ENCODE measurements at places on chromosomes 13 and 19.

DNA sequence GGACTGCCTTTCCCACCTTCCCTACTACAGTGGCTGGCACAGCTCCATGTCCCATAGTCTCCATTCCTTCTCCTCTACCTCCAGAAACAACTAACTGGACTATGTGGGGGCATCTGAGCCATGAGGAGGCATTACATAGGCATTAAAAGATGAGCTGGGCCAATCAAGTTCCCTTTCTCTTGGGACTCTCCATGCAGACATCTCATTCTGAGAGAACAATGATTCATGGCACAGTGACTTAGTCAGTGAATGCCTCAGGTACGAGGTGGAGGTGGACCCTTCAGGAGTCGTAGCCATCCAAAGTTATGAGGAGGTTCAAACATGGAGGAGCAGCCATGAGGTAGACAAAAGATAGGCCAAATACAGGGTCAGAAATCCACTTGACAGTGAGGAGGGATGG is 70.0 kb downstream of the GPC6 start:
- DNase-seq, result no peak

- DNase-seq, result no peak
Observed at GRCh38 chr13:96091164-96092117, 1.5 kb downstream of the HS6ST3 start.

DNA sequence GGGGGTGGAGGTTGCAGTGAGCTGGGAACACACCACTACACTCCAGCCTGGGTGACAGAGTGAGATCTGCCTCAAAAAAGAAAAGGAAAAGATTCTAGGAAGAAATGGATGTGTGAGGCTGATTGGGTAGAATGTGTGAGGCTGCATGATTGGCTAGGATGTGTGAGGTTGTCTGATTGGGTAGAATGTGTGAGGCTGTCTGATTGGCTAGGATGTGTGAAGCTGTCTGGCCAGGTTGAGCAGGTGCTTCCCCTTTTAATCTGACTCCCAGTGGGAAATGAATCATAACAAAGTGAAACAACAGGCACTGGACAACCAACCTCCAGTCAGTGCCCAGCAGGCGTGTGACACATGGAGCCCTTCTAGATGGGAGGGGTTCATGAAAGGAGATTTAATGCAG is 14.7 kb downstream of the C13orf46 start:
- no peak for DNase-seq

DNA sequence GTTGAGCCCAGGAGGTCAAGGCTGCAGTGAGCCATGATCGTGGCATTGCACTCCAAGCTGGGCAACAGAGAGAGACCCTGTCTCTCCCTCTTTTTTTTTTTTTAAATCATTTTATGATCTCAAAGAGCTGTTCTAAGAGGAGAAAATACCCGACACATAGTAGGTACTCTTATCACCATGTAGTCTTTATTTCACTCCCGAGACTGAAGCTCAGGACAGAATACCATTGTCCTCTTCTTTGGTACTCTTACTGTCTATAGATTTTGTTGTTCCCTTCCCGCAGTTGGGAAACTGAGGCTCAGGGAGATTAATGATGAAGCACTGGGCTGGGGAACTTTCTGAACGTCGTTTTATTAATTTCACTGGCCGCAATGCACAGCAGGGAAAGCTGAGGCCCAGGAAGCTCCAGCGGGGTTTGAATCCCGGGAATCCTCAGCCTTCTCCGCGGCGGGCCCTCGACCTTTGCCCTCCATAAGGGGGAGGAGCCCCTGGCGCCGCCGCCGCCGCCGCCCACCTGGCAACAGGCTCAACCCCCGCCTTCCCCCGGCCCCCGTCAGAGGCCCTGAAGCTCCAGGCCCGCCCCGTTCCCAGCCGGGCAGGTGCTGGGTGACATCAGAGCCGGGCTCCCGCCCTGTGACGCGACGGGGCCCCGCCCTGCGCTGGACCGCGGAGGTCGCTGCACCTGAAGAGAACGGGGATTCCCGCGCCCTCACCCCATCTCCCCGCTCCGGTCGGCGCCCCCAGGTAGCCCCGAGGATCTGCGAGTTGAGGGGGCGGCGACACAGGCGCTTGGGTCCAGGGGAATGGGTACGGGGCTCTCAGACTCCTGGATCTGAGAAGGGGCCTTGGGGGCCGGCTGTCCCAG is 1.6 kb downstream of the MYH14 start:
- no peak for DNase-seq

DNA sequence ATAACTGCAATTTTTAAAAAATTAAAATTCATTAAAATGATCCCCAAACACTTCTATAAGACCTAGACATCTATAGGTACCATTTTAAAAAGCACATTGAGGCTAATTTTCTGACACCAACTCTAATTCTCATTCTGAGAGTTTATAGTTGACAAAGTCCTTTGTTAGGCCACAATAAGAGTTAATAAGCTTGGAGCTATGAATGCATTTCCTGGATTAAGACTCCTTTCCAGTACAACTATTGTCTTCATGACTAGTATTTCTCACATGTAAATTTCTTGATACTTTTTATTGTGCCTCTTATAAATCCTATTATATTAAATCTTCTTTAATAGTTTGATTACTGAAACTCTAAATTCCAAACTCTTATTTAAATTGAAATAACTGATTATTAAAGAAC is 340.8 kb downstream of the KLF12 start:
- DNase-seq, result no peak

GRCh38 chr13:20873348-20873747 is 29.2 kb downstream of the XPO4 start:
- DNase-seq, result no peak

DNA sequence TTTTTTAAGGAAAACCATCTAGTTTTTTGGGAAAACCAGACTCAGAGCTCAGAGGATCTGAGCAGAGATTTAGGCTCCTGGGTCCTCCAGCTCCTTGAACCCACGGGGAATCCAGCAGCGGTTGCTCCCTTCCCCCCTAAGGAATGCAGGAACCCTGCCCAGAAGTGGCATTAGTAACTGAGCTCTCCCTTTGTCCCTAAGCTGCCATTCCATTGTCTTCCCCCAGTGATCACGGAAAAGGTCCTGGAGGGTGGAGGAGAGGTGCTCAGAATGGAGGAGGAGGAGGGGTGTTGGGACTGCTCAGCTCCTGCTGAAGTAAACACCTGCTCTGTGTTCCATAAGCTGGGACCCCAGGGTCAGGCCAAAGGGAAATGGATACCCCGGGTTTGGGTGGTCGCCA is 16.8 kb upstream of the OR1M1 start:
- no peak for DNase-seq

DNA sequence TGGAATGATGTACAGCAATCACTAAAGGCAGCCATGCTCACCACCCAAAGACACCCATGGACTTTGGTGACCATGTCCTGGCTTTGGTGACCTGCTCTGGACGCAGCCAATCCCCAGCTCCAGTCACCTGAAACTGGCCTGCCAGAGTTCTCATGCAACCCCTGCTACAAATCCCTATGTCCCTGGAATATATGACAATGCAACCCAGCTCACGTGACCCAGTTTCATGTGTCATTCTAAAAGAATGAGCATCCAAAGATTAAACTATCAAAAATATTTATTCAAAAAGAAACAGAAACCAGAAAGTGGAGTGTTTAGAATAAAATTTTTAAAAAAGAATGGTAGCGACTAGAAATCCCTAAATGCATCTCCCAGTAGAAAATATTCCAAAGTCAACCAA is 203.3 kb upstream of the IRS2 start:
- DNase-seq, result no peak

DNA sequence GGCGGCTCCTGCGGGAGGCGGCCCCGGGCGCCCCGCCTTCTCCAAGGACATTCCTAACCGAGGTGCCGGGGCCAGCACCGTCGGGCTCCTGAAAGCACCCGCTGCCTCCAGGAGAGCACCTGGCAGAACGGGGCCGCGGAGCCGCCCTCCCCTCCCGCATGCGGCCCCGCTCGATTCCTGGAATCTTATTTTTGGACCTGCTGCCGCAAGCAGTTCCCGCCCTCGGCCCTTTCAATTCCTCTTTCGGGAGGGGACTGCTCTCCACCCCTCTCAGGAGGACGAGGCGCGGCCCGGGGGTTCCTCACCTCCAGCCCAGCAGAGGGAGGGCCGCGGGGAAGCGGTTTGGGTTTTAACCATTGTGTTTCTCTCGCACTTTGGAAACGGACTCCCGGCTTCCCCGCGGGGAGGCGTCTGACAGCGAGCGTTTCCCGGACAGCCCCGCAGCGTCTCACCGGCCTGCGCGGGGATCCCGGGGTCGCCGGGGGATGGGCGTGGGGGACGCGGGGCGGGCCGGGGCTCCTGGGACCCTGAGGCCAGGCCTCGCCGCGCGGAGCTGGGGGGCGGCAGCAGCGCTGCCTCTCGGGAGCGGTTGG is 849 bp downstream of the GAS6 start:
- no peak for DNase-seq

DNA sequence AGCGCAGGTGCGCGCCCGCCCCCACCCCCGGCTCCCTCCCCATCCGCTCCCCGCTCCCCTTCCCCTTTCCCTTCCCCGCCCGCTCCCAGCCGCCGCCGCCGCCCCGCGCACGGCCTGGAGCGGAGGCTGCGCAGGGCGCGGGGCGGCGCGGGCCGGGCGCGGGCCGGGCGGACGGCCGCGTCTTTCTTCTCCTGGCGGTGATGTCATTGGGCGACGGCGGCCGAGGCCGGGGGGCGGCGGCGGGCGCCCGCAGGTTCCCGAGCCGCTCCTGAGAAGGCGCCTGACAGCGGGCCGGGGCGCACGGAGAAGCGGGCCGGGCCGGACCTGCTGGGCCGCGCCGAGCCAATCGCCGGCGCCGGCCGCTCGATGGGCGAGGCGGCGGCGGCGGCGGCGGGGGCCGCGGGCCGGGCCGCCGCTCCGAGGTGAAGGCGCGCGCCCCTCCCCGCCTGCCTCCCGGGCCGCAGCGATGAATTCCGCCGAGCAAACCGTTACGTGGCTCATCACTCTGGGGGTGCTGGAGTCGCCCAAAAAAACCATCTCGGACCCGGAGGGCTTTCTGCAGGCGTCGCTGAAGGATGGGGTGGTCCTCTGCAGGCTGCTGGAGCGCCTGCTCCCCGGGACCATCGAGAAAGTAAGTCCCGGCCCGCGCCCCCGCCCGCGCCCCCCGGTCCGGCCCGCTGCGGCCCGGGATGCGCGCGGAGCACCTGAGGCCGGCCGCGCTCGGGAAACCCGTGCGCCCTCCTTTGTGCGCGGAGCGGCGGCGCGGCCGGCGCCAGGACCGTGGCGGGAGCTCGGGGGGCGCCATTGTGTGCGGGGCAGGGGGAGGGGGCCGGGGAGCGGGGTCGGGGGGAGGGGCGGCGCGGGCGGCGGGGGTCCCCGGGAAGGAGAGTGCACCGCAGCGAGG is at the start of gene ARHGEF7:
Gene ARHGEF7 (plus strand): TSS at position 250 of the 904 bp plus-strand sequence. CDS start 217 bp downstream, at position 467.
- no peak for DNase-seq

DNA sequence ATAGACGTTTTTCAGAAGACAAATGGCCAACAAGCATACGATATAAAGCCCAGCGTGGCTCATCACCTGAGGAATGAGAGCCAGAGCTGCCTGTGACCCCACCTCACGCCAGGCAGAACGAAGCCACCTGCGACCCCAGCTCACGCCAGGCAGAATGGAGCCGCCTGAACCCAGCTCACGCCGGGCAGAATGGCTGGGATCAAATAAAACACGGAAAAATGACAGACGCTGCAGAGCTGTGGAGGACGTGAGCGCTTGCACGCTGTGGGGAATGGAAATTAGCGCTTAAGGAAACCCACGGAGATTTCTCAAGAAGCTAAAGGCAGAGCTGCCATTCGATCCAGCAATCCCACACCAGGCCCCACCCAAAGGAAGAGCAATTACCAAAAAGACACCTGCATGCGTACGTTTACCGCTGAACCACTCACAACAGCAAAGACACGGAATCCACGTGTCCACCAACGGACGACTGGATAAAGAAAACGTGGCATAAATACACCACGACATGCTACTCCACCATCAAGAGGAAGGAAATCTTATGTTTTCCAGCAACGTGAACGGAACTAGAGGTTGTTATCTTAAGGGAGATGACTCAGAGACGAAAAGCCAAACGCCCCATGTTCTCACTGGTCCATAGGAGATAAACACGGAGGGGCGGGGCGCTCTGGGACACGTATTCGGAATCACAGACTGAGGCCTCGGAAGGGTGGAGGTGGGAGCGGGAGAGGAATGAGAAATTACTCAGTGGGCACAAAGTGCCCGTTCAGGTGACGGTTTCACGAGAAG is 30.7 kb upstream of the C13orf46 start:
- DNase-seq, result no peak

DNA sequence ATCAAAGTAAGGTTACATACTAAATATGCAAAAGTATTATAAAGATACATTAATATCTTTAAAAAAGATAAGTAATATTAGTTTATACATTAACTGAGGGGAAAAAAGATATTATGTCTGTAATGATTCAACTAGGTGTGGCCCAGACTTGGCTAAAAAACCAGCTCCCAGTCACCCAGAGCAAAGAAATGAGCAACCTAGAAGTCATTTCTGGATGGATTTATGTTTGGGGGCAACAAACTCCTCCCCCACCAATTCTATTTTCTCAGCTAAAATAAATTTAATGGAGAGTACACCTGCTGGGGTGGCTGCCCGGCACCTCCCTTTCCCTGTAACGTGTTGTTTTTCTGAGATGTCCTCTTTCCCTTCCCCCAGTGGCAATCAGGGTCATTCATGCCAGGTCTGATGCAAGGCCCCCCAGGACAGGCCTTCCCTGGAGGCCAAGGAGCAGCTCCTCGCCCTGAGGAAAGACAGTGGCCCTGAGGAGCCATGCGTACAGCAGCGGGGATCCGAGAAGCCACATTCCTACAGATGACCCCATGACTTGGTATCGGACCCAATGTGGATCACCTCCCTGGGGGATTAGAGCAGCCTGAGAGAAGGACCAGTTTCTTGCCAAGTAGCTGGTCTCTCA is 78.6 kb upstream of the DOCK9 start:
- no peak for DNase-seq

- DNase-seq, result peak; percentile 15
Observed at GRCh38 chr13:113275387-113275786, 21.7 kb upstream of the LAMP1 start.

DNA sequence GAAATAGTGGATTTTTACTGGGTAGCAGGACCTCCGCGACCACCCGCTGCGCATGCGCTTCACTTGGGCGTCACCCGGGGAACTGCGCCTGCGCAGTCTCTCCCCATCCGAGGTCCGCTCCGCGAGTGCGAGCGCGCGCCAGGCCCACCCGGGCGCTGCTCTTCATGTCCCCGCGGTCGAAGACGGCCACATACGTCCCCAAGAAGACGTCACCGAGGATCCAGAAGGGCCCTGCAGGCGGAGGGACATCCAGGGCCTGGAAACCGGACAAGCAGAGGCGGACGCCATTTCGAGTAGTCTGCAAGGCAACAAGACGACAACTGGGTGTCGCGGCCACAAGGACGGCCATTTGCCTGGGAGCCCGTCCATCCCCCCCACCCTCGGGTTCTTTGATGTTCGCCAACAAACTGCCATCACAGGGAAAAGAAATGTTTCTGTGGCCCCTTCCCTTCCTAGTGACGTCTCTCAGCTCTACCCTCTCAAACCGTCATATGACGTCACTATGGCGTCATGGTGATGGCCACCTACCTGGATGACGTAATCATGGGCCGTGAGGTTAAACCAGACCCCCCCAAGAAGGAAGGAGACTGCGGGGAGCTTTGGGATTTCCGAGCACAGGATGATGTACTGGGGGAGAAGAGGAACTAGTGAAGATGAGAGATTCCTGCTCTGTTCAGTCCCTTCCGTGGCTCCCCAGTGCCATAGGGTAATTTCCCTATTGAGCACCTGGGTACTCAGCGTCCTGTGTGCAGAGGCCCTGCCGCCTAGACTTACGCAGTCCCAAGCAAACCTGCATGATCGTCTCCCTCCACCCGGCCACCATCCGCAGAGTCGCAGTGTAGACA is 6.7 kb downstream of the NAPSA start:
- DNase-seq, result peak; percentile 77
